Activated naive CD4-positive, alpha-beta T cell treated with anti-CD3 and anti-CD28 coated beads for 36 hours (primary cell): ENCODE measurements at places on chromosomes 12 and 14. TPM values are rescaled to one million over a fixed set of nuclear protein-coding genes. Genes with fewer than 3 reads are reported as not detected.

Gene POLE2
- total RNA-seq, result 40.3 TPM

- no peak overlapping the region for H3K27ac ChIP-seq
- H3K36me3 ChIP-seq, result no peaks in the 10 kb centered on the region
- no peaks in the 10 kb centered on the region for H3K4me1 ChIP-seq
- no peak overlapping the region for H3K4me3 ChIP-seq
Measured at GRCh38 chr12:8860165-8860961, 37.9 kb downstream of the A2ML1 start.

DNA sequence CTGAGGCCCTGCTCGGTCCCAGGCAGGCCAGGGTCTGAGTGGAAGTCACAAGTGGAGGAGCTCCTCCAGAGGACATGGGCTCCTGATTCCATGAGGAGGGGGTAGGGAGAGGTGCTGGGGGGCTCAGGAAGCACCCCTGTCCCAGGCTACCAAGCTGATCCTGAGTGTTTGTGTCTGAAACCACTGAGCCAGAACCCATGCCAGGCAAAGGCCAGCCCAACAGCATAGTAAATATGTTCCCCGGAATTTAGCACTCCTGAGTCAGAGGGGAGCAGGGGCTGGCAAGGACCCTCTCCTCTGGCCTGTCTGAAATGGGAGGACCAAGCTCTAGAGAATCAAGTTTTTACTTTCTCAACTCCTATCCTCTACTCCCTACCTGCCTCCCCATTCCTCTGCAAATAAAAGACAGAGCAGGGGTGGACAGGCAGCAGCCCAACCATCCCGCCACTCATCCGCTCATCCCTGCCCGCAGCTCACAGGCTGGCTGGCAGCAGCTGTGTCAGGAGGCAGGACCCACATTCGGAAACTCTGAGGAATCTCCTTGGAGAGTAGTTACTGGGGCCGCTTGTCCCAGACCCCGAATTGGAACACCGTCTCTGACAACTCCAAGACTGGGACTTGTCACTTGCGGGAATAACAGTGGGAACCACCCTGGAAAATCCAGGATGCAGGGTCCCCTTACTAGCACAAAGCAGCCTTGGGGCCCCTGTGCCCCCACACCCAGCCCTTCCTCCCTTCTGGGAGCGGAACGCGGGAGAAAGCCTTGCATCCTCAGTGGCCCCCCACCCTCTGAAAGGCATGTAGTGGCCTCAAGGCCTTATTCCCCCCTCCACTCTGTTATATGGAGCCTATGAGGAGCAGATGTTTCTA, 102.5 kb downstream of the ZFP36L1 start:
- no peak overlapping the region for H3K4me3 ChIP-seq
- DNase-seq, result no peak
- H3K27ac ChIP-seq, result no peak overlapping the region

- no peaks in the 10 kb centered on the region for H3K36me3 ChIP-seq
- no peak overlapping the region for H3K4me3 ChIP-seq
- no peaks in the 10 kb centered on the region for H3K4me1 ChIP-seq
- DNase-seq, result no peak
Measured at GRCh38 chr12:82708061-82708879, 21.6 kb downstream of the TMTC2 start.

- H3K4me3 ChIP-seq, result no peak overlapping the region
- no peaks in the 10 kb centered on the region for H3K36me3 ChIP-seq
- no peaks in the 10 kb centered on the region for H3K4me1 ChIP-seq
- H3K27me3 ChIP-seq, result no peaks in the 10 kb centered on the region
- DNase-seq, result no peak
Measured at GRCh38 chr12:90015228-90015627, 306.6 kb upstream of the ATP2B1 start.

DNA sequence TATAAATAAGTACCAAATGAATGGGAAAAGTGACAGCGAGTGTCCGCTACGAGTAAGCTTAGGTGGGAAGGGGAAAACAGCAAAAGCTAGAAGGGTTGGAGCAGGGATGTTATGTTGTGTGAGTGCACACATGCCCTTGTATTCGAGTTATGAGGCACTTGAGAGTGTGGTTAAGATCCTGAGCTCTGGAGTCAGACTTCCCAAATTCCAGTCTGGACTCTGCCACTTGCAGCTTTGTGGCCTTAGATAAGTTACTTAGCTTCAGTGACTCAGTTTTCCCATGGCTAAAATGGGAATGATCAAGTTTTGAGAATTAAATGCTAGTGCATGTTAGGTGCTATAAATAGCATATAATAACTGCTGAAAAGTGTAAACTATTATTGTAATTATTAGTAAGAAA, 44.9 kb downstream of the KTN1 start:
- no peak for DNase-seq
- H3K27me3 ChIP-seq, result no peaks in the 10 kb centered on the region
- H3K4me3 ChIP-seq, result no peak overlapping the region
- H3K36me3 ChIP-seq, result peaks cover 57% of the 10 kb centered on the region
- no peak overlapping the region for H3K27ac ChIP-seq

Gene ZBTB25
- total RNA-seq, result 22.6 TPM

- no peak overlapping the region for H3K4me3 ChIP-seq
- H3K4me1 ChIP-seq, result peaks cover 11% of the 10 kb centered on the region
- H3K36me3 ChIP-seq, result no peaks in the 10 kb centered on the region
- no peak for DNase-seq
Measured at GRCh38 chr14:100568164-100568997, 18.8 kb downstream of the BEGAIN start.

DNA sequence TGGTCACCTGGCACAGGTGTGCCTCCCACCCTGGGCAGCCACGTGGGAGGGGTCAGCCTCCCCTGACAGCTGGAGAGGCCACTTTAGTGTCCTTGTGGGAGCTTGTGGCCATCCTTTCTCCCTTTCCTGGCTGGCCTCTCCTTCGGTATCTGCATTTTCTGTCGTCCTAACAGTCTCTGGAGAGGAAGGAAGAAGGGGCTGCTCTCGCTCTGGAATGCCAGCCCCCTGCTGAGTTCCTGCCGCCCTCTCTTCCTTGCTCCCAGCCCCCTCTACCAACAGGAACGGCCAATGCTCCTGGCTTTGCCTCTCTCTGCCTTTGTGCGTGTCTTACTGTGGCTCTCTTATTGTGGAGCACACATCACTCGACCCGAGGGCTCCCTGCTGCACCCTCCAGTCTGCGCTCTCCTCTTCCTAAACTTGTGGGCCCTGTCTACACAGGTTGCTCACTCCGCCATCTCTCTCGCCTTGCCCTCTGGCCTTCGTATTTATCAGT, 70.8 kb downstream of the FBXL14 start:
- H3K27ac ChIP-seq, result no peak overlapping the region
- H3K4me3 ChIP-seq, result no peak overlapping the region
- no peaks in the 10 kb centered on the region for H3K4me1 ChIP-seq
- no peaks in the 10 kb centered on the region for H3K36me3 ChIP-seq
- peaks cover 29% of the 10 kb centered on the region for H3K27me3 ChIP-seq
- no peak for DNase-seq

DNA sequence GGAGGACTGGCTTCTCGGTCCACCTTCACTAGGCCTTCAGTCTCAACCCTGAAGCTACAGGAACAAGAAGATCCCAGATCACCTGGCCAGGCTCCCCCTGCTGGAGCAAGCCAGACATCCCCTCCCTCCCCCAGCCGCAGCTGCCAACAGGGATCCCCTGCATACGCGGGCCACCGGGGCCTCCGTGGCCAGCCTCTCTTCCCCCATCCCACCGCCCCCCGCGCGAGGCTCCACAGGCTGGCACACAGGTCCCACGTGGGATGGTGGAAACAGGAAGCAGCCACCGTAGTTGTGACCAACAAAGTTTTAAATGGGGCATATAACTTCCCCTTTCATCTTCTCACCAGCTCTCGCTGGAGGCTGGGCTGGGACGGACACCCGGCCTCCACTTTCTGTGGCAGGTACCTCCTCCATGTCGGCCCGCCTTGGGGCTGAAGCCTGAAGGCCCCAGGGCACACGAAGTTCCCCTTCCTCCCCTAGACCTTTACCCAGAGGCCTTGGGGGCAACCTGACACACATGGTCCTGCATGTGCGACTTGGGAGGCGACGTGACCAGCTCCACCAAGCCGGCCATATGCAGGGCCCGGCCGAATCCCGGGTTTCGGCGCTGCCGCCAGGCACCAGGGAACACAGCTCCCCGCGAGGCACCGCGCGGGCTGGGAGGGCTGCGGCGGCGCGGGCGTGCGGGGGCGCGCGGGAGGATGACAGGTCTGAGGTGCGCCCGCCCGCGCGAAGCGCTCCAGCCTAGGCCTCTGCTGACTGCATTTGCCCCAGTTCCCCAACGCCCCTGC, 44.4 kb upstream of the PNMA1 start:
- H3K4me1 ChIP-seq, result peaks cover 78% of the 10 kb centered on the region
- no peaks in the 10 kb centered on the region for H3K27me3 ChIP-seq
- H3K27ac ChIP-seq, result peak overlapping the region; percentile 95
- peak; percentile 85 for DNase-seq

DNA sequence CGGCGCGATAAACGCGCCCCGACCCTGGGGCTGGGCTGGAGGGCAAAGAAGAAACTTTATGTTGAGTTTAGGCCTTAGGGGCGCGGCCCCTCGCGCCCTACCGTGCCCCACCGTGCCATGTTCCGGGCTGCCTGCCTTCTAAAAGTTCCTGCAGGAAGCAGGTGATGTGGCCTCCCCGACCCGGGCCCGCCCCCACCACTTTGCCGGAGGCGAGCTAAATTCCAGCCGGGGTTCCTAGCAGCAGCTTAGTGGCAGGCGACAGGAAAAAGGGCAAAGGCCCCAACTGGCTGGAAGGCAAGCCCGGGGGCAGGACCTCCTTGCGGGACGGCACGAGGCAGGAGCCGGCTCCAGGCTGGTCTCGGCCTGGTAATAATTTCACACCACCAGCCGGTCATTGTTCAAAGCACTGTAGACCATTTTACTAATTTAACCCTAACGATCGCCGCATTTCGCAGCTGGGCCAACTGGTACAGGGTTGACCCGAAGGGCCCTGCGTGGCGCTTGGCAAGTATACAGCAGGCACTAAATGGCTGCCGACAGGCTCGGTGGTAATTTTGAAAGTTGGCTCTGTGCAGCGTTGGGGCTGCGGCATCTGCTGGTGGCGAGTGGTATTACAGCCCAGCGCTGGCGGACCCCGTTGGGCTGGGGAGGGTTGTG, 895 bp upstream of the CCDC88C start:
- H3K36me3 ChIP-seq, result peaks cover 27% of the 10 kb centered on the region
- peak overlapping the region; percentile 74 for H3K27ac ChIP-seq
- H3K4me3 ChIP-seq, result peak overlapping the region; percentile 64
- H3K27me3 ChIP-seq, result no peaks in the 10 kb centered on the region
- peaks cover 32% of the 10 kb centered on the region for H3K4me1 ChIP-seq

GRCh38 chr14:45177076-45177475, 41.3 kb downstream of the FANCM start:
- no peaks in the 10 kb centered on the region for H3K27me3 ChIP-seq
- peaks cover 10% of the 10 kb centered on the region for H3K36me3 ChIP-seq
- DNase-seq, result no peak
- H3K4me1 ChIP-seq, result no peaks in the 10 kb centered on the region
- H3K27ac ChIP-seq, result no peak overlapping the region
- H3K4me3 ChIP-seq, result no peak overlapping the region

DNA sequence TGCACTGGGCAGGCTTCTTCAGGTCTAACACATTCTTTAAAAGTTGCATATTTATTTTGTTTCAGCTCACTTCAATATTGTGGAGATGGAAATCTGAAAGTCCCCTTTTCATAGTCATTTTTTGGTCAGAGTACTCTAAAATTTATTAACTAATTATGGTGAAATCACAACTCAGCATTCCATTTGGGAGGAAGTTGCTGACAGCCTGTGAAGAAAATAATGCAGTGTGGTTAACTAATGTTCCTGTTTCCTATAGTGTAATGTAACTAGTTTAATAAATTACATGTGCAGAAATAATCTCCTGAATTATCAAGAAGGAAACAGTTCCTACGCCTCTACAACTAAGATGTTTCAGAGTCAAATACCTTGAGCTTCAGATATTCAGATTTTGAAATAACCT, 17.1 kb downstream of the LRFN5 start:
- no peak overlapping the region for H3K4me3 ChIP-seq
- H3K36me3 ChIP-seq, result no peaks in the 10 kb centered on the region
- no peak overlapping the region for H3K27ac ChIP-seq
